NCI-H345 (cell line): ENCODE measurements at places on chromosomes 11 and 22.

GRCh38 chr11:110075105-110075846 is 17.9 kb upstream of the ZC3H12C start:
- no peak for DNase-seq

- DNase-seq, result no peak
Measured at GRCh38 chr11:114102993-114103896, 43.7 kb downstream of the ZBTB16 start.

DNA sequence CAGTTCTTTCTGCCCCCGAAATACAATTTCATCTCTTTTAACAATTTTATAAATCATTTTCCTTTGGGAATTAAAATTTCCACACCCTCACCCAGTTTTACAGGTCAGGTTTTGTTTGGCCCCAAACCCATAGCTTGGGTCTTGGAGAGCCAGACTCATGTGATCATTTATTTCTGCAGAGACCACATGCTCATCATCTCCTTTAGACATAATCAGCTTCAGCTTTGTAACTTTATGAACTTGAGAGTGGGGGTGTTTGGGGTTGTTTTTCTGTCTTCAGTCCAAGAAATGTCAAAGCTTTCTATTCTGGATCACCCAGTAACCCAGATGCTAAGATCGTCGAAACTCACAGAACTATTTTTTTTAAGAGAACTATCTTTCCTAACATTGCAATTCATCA is 70.9 kb downstream of the DBX1 start:
- DNase-seq, result no peak

- DNase-seq, result no peak
Measured at GRCh38 chr11:119616586-119617339, 112.2 kb downstream of the NECTIN1 start.

- DNase-seq, result no peak
Measured at GRCh38 chr11:36449561-36450096, 60.4 kb downstream of the TRAF6 start.

GRCh38 chr11:69491071-69492031 is 9.9 kb downstream of the LINC01488 start:
- no peak for DNase-seq

- DNase-seq, result no peak
Measured at GRCh38 chr11:5809122-5809519, 397 bp downstream of the OR52N2 start.

GRCh38 chr11:63937713-63938478 is 906 bp upstream of the NAA40 start:
- peak; percentile 40 for DNase-seq

GRCh38 chr11:17770917-17771316 is 36.3 kb downstream of the KCNC1 start:
- DNase-seq, result no peak

GRCh38 chr11:2787816-2788167 is 88.0 kb upstream of the KCNQ1OT1 start:
- DNase-seq, result no peak

DNA sequence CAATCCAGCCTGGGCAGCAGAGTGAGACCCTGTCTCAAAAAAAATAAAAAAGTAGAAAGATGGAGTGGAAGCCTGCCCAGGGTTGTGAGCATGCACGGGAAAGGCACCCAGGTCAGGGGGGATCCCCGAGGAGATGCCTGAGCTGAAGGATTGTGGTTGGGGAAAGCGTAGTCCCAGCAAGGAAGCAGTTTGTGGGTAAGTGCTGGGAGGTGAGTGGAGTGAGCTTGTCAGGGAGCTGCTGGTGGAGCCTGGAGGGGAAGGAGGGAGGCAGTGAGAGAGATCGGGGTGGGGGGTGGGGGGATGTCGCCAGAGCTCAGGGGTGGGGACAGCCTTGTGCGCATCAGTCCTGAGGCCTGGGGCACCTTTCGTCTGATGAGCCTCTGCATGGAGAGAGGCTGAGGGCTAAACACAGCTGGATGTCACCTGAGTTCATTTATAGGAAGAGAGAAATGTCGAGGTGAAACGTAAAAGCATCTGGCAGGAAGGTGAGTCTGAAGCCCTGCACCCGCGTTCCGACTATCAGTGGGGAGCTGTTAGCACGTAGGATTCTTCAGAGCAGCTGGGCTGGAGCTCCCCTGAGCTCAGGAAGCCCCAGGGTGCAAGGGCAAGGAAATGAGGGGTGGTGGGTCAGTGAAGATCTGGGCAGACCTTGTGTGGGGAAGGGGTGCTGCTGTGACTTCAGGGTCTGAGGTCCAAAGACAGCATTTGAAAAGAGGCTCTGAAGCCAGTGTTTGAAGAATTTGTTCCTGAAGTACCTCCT is 10.2 kb downstream of the TMEM121B start:
- no peak for DNase-seq

DNA sequence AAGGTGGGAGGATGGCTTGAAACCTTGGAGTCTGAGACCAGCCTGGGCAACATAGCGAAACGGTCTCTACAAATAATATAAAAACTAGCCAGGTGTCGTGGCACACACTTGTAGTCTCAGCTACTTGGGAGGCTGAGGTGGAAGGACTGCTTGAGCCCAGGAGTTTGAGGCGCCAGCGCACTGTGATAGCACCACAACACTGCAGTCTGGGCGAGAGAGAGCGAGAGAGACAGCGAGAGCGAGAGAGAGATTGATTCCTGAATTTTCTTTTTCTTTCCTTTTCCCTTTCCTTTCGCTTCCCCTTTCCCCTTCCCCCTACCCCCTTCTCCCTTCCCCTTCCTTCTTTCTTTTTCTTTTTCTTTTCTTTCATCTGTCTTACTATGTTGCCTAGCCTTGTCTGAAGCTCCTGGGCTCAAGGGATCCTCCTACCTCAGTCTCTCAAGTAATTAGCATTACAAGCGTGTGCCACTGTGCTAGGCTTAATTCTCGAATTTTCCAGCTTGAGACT is 162.4 kb upstream of the ZBED5 start:
- DNase-seq, result no peak

- DNase-seq, result no peak
Measured at GRCh38 chr22:31155422-31155821, 4.6 kb upstream of the RNF185 start.

DNA sequence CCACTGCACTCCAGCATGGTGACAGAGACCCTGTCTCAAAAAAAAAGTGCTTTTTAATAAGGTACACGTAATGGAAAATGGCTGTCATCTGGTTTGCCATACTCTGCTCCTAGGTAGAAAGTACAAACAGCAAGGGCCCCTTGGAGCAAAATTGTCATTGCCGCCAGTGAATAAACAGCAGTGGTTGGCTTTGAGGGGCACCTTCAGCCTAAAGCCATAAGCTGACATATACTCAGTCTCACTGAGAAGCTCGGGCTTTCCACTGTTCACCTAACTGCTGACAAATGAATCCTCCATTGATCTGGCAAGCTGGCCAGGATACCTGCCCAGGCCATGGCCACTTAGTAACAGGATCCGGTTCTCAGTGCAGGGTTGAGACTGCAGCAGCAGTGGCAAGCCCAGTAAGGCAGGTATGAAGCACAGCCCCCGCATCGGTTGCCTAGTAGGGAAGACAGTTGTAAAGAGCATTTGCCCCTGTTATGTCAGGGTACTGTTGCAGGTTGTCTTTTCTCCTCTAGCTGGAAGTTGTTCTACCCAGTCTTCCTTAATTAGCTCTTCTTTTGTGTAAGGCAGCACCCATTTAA is 38.8 kb downstream of the MARK2 start:
- no peak for DNase-seq

- DNase-seq, result no peak
Measured at GRCh38 chr11:41309716-41310115, 149.7 kb downstream of the LRRC4C start.

DNA sequence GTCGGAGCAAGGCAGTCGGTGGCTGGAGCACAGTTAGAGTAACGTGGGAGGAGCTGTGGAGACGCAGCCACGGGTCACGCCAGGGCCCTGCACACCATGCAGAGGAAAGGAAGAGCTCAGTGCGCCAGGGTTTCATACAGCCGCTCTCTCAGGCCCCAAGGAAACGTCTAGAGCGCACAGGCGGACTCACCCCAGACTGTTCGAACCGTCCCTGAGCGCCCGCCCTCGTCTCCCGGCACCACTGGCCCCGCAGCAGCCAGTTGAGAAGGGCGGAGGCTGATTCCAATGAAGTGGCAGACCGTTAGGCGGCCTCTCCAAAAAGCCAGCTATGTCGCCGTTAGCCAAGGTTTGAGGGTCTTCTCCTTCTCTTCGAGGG is 483 bp upstream of the HYLS1 start:
- DNase-seq, result no peak

DNA sequence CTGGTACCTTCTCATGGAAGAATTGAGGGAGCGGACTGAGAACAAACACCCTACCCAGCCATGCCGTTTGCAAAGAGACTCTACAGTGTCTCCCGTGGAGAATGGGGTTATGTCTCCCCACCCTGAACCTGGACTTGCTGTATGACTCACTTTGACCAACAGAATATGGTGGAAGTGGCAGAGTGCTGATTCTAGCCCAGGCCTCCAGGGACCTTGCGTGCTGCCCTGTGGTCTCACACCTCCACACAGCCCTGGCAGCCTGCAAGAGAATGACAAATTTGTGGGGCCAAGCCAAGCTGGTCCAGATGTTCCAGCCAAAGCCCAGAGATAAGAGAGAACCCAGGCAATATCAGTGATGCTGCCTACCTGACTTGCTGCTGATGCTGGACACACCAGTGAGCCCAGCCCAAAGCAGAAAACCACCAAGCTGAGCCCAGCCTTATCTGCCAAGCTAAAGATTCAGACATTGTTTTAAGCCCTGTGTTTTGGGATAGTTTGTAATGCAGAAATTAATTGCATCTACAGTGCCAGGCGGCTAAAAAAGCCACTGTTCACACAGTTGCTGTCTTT is 8.1 kb upstream of the LINC01488 start:
- DNase-seq, result no peak

- DNase-seq, result no peak
Measured at GRCh38 chr22:24184057-24184798, 2.9 kb downstream of the SUSD2 start.

DNA sequence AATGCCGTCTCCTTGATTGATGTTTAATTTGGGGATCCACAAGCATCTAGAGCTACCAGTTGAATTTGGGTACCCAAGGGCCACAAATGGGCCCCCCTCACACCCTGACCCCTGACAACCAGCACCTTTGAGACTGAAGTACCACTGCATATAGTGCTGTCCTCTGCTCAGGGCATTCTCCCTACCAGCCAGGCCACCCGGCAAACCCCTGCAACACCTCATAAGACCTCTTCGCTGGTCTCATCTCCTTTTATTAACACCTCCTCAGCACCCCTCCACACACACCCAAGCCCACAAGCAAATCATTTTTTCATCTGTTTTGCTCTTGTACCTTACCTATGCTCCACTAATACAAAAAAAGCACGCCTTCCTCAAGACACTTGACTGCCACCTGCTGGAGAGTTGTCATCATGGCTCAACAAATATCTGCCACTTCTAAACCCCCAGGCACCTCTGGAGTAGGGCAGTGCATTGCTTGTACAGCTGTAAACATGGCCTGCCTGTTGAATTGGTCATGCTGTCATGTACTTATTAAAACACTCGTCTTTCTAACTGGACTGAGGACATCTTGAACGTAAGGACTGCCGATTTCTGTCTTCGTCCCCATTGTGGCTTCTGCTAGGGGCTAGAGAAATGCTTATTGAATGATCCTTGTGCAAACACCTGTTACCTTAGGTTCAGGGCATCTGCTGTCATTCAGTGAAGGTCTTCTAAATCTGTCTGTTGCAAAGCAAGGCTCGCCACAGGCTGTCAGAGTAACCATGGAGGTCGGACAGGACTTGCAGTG is 66.5 kb downstream of the BMAL1 start:
- peak; percentile 63 for DNase-seq

- no peak for DNase-seq
Measured at GRCh38 chr11:34987617-34988016, 71.2 kb downstream of the PDHX start.

DNA sequence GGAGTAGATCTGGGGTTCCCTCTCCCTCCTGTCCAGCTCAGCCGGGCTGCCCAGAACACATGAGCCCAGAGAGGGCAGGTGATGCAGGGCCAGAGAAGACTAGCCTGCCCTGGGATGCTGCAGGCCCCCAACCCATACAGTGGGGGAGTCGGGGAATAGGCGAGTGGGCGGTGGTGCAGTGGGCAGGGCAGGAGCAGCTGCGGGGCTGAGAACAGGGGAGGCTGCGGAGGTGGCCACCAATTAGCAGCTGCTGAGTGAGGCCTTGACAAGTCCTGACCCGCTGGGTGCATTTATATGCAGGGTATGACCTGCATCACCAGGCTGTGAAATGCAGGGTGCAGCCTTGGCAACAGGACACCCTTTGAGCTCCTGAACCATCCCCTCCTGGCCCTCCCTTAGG is 43.1 kb downstream of the NFAM1 start:
- DNase-seq, result peak; percentile 30

- DNase-seq, result no peak
Measured at GRCh38 chr11:10400856-10401255, 54.2 kb upstream of the AMPD3 start.

- DNase-seq, result no peak
Measured at GRCh38 chr11:7437696-7438095, 47.6 kb upstream of the OLFML1 start.

- DNase-seq, result peak; percentile 42
Measured at GRCh38 chr11:99268886-99269285, 248.1 kb downstream of the CNTN5 start.

DNA sequence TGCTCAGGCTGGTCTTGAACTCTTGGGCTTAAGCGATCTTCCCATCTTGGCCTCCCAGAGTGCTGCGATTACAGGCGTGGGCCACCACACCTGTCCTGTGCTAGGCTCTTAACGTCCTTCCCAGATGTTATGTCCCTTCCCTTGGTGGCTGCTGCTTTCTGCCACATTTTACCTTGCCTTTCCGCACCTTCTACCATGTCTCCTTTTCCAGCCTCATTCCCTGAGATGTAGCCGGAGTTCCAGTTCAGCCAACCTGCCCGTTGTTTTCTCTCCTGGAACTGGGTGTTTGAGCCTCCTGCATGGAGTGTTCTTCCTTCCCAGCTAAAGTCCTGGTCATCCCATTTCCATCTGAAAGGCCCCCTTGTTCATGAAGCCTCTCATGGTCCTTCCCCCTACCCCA is 95.3 kb downstream of the PTPRJ start:
- DNase-seq, result no peak

GRCh38 chr11:20854215-20854955 is 185.0 kb downstream of the NELL1 start:
- no peak for DNase-seq

GRCh38 chr11:26777372-26777808 is 55.5 kb upstream of the SLC5A12 start:
- no peak for DNase-seq

DNA sequence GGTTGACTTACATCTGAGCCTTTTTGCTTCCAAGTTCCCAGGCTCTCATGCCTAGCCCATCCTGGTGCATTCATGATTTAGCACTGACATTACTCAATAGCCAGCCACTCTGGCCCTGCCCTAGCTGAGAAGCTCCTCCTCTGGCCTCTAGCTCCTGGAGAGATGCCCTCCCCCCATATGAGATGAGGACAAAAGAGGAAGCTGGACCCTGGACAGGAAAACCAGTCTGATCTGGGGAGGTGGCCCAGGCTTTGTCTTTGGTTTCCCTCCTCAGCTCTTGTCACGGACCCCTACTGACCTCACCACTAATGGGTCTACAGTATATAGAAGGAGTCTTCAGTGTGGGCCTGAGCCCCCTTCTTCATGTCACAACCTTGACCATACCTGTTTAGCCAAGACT is 3.0 kb downstream of the RHOG start:
- DNase-seq, result no peak
